Activated CD8-positive, alpha-beta memory T cell treated with anti-CD3 and anti-CD28 coated beads, Interleukin-2, amount 10 ng/mL, durations not matched to agents 7 days and 5 days (primary cell): ENCODE measurements at places on chromosomes 3 and 15. TPM values are rescaled to one million over a fixed set of nuclear protein-coding genes. Genes with fewer than 3 reads are reported as not detected.

GRCh38 chr15:57056357-57056756 is 137.9 kb downstream of the TCF12 start:
- DNase-seq: no peak

DNA sequence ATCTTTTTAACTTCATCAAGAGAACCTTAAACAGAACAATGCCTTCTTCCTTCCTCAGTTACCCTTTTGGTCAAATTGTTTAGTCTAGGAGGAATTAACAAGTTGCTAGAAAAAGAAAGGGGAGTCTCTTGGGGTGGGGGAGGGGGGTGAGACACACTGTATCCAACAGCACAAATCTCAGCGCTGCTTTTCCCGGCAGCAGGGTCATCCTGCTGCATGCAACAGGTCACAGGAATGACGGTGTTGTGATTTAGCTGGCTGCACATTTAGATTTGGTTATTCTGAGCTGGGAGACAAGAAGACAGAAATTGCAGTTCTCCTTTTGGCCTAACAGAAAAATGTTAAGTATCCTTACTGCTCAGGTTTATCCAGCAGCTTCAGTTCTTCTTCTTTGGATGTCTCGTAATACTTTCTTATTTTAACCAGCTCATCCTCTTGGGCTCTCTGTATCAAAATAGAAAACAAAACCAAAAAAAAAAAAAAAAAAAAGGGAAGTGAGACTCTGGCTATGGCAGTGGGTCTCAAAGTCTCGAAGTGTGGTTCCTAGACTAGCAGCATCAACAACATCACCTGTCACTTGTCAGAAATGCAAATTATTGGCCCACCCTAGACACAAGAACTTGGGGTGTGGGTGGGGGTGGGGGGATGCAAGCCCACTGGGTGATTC is 190.5 kb downstream of the GREM1 start:
- DNase-seq: no peak

- DNase-seq: no peak
Observed at GRCh38 chr15:34584330-34584668, 848 bp upstream of the GOLGA8B start.

HRG gene
- total RNA-seq: not detected

BBX gene
- total RNA-seq: 39.4 TPM
